Activated naive CD8-positive, alpha-beta T cell treated with anti-CD3 and anti-CD28 coated beads for 36 hours (primary cell): ENCODE measurements at places on chromosomes 2 and 18. TPM values are rescaled to one million over a fixed set of nuclear protein-coding genes. Genes with fewer than 3 reads are reported as not detected.

Gene PSTPIP2
- total RNA-seq, result 22.0 TPM

Gene SLC9A4
- total RNA-seq, result not detected

DNA sequence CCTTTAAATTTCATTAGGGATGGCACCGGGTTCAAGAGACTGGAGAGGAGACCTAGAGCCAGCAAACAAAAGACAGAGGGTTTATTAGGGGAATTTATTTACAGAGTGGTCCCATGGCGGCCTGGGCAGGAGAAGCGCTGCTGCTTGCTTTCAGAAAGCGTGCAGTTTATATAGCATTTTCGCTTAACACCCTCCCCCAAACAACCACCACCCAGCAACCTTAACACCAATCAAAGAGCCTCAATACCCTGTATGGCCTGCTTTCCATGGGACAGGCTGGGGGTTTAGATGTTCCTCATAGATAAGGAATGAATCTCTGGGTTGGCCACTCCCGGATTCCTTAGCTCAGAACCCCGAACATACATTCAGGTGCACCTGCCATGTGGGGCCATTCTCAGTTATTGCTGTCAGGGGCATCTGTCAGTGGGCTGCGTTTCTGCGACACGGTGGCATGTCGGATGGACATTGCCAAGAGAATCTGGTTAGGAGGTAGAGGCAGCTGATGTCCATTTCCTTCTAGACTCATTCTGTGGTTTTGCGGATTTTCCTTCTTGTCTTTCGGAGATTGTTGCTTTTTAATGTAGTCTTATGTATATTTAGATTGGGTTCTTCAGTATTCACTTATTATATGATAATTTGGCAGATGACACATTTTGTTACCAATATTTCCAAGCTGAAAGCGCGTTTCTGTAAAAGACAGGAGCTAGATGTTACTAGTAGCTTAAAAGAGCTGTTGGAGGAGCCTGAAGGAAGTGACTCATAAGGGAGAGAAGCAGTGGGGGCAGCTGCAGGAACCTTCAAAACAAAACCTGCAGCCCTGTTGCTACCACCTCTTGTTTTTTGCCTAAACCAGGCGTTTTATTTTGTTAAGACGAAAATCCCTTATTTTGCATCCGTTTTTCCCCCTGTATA, 7.2 kb downstream of the AGAP1 start:
- DNase-seq, result no peak

Gene POTEE
- total RNA-seq, result 0.56 TPM

GRCh38 chr18:11840493-11840892, 10.7 kb upstream of the CHMP1B start:
- no peak for DNase-seq

DNA sequence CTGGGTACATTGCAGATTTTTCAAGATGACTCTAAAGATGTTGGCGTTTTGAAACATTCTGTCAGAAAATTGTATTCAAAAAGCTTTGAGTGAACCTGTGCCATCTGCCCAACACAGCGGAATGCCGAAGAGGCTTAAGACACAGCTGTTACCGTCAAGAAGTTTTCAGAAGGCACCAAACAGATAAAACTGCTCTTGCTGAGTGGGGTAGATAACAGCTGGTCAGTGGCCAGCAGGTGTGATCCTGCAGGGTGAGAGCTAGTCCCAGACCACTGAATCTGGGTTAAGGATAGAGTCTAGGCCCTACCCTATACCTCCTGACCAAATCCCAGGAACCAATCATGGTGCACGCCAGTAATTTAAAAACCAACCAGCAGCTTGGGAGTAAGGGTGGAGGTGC, 60.5 kb upstream of the B3GNT7 start:
- no peak for DNase-seq

Gene ACADL
- not detected for total RNA-seq

Gene ZSWIM2
- total RNA-seq, result not detected

DNA sequence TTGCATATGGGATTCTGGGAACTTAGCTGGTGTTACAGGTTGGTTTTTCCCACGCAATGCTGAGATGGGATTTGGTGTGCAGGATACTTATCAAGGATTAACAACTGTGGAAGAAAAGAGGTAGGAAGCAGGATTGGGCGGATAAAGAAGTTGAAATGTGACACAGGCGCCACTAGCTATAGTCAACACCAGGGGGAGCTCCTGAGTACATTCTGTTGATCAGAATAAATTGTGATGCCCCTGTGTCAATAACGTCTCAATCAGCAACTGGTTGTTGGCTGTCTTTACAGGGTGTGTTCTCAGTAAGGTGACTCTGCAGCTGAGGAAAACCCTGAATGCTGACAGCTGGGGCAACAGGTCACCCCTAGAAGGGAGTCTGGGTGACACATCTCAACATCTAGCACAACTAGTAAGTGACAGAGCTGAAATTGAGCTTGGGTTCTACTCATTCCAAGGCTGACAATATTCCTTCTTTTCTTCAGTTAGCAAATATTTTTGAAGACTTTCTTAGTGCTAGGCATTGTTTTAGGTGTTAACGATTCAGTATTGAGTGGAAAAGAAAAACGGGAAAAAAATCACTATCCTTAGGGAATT, 143.0 kb downstream of the ARL6IP6 start:
- no peak for DNase-seq

DNA sequence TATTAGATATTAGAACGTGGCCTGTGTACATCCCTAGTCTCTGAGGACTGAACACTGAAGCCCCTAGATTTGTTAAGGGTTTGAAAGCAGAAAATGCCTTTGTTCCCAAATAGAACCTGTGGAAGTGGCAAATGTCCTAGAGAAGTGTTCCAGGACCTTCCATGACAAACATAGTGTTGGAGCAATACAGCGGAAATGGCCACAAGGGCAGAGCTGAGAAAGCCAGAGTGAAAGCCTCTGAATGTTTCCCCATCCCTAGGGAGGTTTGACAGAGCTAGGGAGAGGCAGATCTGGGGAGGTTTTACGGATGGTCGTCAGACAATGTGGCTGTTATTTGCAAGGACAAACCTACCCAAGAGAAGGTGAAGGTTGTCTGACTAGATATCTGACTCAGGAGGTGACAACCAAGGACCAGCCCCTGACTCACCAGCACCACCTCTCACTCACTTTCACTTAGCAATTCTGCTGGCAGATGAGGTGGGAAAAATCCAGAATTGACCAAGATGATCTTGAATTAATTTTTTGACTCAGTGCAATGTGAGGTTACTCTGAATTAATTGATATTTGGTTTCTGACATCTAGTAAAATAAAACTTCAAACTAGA, 24.1 kb downstream of the RBM43 start:
- DNase-seq, result peak; percentile 12

Gene ANTXR1
- 1.1 TPM for total RNA-seq

Gene SERPINB13
- not detected for total RNA-seq

Gene SKOR2
- not detected for total RNA-seq

Gene PEX13
- 18.5 TPM for total RNA-seq

Gene GPR17
- not detected for total RNA-seq

DNA sequence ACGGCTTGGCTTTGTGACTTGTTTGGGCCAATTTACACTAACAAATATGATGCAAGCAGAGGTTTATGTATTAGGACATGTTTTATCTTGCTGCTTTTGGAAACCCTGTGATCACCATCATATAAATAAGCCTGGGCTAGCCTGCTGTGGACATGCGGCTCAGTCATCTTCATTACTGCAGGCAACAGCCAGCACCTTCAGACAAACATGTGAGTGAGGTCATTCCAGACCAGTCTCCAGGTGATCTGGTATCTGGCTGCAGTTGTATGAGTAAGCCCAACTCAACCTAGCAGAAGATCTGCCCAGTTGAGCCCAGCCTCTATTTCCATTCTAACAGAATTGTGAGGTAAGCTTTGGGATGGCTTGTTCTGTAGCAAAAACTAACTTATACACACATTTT, 254.6 kb upstream of the ATP5MC3 start:
- no peak for DNase-seq

Gene PER2
- 15.3 TPM for total RNA-seq

GRCh38 chr2:159615367-159616285, 722 bp downstream of the BAZ2B start:
- DNase-seq, result peak; percentile 55

Gene MC4R
- total RNA-seq, result not detected

DNA sequence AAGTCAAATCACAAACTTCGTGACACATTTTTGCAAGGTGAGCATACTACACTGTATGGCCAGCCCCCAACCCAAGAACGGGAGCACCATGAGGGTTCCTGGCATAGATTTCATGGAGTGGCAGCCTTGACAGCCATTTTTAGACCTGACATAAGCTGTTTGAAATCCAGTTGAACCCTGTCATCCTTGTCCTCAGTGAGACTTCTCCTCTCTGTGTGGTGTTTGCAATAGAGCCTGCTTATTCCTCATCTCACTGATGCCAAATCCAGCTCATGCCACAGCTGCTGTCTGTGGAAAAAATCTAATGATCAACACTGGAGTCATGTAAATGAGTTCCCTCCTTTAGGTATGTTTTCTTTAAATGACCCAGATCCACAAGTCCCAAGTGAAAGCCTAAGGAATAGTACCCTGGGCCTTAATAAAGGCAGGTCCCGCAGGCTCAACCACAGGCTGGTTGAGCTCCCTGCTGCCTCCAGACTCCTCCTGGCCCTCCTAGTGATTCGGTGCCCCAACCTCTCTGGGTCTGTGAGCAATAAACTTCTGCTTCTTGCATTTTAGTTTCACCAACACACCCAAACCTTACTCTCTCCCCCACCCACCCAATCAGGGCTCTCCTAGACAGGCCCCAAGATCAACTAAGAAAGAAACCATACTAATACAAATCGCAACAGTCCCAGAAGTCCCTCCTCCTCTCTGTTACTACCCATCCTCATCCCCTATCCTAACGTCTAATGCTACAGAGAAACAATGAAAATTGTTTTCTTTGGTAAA, 8.4 kb upstream of the CREG2 start:
- DNase-seq, result no peak

Gene PARD6G
- total RNA-seq, result 0.26 TPM

GRCh38 chr2:64359171-64359891, 94.6 kb upstream of the LGALSL start:
- no peak for DNase-seq

GRCh38 chr2:217792626-217793527, 209.9 kb downstream of the TNS1 start:
- no peak for DNase-seq

- DNase-seq, result no peak
Measured at GRCh38 chr2:46980786-46981573, 65.4 kb upstream of the MCFD2 start.

GRCh38 chr2:192775459-192776262, 580.9 kb upstream of the TMEFF2 start:
- no peak for DNase-seq

- DNase-seq, result no peak
Measured at GRCh38 chr18:2070631-2071030, 500.7 kb downstream of the METTL4 start.

DNA sequence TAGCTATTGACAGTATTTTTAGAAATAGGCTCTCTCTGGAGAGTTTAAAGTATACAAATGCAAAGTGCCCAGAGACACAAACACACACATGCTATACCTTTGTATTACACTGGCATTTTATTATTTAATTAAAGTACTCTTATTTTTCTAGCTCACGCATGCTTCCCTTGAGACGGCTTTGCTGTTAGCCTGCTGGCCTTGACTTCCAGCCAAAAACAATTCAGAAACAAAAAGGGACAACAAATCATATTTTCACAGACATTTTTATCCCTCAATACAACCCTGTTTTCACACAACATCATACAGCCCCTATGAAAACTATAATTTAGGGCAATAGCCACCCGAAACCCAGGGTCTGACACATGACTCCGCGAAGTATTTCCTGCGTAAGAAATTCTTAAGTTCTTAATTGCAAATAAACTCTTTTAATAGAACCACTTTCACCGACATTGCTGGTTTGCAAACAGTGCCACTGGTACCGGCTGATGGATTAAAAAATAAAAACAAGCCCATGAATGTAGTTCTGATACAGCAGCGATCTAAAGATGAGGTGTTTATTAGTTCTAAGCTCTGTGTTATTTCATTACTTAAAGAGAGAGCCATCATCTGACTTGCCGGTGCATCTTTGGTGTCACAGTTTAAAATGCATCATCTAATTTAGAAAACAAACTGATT, 185.1 kb downstream of the TCF4 start:
- no peak for DNase-seq

DNA sequence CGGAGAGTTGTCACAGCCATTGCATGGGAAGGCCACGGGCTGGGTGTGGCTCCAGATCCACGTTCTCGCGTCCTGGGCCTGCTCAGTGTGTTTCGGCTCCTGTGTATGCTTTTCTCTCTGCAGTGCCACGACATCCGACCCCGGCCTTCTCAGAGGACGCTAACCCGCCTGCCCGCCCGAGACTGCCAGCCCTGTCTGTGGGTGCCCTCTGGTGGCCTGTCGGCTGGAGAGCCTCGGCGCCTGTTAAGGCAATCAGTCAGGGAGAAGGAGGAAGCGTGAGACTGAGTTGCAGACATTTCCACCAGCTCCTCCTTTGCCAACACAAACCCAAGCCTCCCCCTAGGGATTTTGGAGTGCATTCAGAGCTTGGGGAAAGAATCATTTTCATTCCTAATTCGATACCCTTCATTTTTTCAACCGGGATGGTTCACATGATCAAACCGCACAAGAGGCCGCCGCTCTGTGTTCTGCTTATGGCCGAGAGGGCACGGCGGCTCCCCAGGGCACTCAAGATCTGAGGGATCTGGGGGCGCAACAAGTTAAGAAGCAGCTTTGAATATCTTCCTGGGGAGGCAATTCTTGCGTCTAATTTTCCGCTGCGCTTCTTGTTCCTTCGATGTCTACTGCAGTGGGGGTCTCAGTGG, 37.5 kb upstream of the ZBTB7C start:
- DNase-seq, result peak; percentile 69

GRCh38 chr2:217404236-217404760, 544.4 kb upstream of the TNP1 start:
- DNase-seq, result no peak

DNA sequence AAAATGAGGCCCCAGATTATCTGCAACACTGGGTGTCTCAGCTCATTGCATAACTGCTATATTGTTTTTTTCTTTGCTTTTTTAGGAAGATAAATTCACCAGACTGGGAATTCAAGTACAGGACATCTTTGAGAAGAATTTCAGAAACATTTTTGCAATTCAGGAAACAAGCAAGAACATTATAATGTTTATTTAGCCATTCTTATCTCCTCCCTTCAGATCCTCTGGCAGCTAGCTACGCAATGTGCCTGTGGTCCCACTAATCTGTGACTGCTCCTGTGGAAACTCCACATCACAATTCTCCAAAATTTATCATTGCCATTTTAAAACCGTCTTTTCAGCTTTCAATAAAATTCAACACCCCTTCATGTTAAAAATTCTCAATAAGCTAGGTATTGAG, 126.8 kb downstream of the SP100 start:
- no peak for DNase-seq
